ENCODE measurements at places on chromosomes 16 and 17.

- DNase-seq, result no peak
Measured at GRCh38 chr16:81601601-81602255, 157.1 kb downstream of the CMIP start.

DNA sequence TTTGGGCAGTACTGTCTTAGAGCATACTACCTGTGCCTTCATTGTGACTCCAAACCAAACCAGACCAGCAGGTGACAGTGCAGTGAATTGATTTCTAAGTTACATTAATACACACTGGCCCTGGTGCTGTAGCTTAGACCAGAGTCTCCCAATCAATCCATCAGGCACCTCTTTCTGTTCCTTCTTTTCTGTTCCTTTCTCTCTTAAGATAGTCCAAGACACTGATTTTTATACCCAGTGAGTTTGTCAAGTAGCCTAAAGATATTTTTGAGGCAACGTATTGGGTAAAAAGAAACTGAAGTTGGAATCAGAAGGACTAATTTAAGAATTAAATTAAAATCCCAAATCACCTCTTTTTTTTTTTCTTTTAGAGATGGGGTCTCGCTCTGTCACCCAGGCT, 43.1 kb downstream of the ABAT start:
- DNase-seq, result no peak

- no peak for DNase-seq
Measured at GRCh38 chr16:49567950-49568349, 194.3 kb downstream of the C16orf78 start.

DNA sequence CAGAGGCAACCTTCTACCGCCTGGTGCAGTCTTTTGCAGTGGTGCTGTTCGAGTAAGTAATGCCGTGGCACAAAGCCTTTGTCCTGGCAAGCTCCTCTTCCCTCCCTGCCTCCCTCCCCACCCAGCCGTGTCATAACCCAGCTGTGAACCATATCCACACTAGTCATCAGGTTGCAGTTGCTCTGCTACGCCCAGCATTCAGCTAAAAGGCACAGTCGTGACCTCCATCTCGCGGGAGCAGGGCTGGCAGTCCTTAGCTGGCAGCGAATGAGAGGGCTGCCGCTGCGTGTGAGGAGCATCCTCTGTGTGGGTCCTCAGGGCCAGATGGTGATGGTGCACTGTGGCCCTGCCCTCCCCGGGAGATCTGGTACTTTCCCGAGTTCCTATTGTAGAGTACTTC, 39.3 kb downstream of the CIBAR2 start:
- DNase-seq, result no peak

DNA sequence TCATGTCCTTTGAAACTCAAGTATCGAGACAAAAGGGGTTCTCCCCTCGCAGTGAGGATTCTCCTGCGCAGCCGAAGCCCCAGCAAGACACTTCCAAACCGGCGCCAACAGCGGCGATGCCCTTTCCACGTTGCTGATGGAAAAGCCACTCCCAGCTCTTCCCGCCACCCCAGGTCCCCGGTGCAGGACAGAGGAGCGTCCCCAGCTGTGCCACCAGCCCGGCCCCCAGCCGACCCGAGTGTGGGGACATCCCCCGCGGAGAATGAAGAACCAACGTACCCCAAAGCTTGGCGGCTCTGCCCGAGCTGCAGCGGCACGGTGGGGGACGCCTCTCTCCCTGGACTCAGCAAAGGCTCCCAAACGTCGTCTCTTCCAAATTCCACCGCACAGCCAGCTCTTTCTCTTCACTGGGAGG, 573 bp downstream of the CHST6 start:
- no peak for DNase-seq

GRCh38 chr17:66138120-66138519, 53.8 kb downstream of the CEP112 start:
- no peak for DNase-seq

- no peak for DNase-seq
Measured at GRCh38 chr16:58345574-58346354, 46.5 kb upstream of the GINS3 start.

GRCh38 chr17:29595107-29595942, 2.4 kb downstream of the ANKRD13B start:
- DNase-seq, result no peak

- DNase-seq, result no peak
Measured at GRCh38 chr17:17497845-17498520, 1.8 kb upstream of the RASD1 start.

DNA sequence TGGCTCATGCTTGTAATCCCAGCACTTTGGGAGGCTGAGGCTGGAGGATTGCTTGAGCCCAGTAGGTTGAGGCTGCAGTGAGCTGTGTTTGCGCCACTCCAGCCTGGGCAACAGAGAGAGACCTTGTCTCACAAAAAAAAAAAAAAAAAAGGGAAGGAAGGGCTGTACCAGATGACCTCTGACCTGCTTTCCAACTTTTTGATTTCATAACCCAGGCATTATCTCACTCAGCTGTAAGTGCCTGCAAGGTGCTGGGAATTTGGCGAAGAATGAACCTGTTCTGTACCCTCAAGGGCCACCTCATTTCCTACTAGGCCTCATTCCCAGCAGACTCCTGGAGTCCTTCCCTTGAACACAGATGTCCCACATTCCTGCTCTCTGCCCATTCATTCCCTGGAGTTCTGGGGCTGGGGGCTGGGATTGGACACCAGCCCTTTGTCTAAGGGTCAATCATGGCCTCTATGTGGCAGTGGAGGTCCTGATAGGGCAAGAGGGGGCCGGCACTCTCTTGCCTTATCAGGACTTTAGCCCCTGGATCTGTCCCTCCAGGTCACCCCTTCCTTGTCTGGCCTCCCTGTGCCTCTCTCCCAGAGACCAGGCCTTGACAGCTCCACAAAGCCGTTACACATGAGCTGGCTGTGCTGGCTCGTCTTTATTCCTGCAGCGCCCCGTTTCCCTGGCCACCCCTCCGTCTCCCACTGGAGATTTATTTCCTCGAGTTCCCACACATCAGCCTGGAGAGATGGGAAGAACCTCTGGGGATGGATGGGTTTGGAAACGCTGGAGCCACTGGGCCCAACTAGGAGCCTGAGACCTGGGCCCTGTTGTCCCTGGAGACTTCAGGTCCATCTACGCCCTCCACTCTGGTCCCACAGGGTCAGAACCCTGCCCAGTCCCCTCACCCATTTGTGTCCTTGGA, 821 bp upstream of the GFAP start:
- DNase-seq, result no peak

DNA sequence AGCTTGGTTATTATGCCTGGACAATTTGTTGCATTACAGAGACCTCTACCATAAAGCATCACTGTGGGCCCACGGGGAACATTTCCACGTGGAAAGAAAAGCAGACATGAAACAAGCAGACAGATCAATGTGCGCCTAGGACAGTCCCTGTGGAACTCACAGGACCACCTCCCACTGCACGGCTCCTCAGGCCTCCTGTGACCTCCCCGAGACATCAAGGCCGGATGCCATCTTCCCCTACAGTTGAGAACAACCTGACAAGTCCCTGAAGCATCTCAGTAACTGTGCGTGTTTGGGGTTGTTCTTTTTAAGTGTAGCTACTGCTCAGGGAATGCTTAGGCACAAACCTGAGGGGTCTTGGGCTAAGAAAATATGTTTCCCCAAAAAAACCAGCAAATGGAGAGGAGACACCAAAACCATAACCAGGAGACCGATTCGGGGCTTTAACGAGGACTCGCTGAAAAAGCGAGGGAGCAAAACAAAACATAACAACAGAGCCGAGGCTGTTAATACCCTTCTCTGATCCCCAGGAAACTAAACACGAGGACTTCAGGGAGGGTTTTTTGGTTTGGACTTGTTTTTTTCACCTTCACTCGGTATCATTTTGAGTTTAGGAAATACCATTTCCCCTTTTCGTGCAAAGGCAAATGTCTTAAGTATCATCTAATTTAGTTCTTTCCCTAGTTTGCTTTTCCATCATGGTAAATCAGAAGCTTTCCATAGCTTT, 87.1 kb downstream of the CYTH1 start:
- no peak for DNase-seq

GRCh38 chr16:67014634-67015312, 14.2 kb upstream of the CBFB start:
- DNase-seq, result no peak

DNA sequence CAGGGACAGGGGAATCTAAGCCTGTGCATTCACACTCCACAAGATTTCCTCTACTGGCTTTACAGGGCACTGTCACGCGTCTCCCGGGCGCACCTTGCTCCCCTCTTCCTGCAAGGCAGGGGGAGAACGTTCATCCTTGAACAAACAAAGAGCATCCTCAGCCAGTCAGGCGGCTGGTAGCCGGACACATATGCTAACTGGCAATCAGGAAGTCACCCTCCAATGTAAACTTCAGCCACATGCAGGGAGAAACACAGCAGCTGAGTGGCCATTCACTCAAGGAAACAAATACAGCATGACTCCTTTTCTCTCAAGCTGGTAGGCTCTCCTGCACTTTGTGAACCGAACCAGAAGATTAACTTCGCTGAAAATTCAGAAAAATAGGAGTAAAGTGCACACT, 10.8 kb upstream of the HSBP1 start:
- no peak for DNase-seq

DNA sequence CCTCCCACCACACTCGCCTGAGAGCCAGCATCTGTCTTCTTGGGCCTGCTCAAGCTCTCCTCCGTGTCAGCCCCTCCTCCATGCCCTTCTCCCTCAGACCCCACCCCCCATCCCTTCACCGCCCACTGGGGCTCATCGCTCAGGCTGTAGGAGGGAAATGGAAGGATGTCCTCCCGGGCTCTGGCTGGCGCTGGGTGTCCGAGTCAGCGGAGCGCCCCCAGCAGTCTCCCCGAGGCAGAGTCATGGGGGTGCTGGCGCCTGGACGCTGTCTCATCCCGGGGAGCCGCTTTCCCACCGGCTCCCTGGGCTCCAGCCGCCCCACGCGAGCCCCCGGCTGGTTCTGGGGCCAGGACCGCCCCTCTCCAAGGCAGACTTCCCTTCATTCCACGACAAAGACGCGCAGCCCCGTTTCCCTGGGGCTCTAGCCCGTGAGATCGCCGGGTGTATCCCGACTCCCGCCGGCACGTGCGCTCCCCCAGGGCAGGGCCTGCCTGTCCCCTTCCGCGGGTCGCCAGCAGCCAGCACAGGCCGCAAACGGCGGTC, 428 bp upstream of the ANTKMT start:
- peak; percentile 46 for DNase-seq

GRCh38 chr17:72123530-72124437, 3.0 kb downstream of the SOX9 start:
- no peak for DNase-seq

GRCh38 chr16:8798174-8798527, 512 bp downstream of the PMM2 start:
- peak; percentile 33 for DNase-seq

DNA sequence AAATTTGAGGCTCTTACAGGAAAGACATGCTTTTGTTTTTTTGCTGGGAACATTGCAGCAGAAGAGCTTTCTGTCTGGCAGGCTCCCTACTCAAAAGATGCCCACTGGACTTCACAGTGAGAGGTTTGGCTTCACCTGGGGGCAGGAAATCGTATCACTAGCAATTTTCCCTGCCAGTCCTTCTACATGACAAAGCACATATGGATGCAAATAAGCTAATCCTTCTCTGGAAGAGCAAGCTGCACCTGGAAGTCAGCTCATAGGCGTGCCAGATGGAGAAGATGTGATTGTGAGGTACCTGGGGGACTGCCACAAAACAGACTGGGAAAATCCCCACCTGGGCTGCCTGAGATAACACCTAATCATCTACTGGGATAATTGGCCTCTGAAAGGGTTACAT, 195.0 kb upstream of the CPHXL start:
- no peak for DNase-seq

- no peak for DNase-seq
Measured at GRCh38 chr16:69406780-69407331, 17.6 kb upstream of the CYB5B start.

- DNase-seq, result no peak
Measured at GRCh38 chr17:43528319-43528987, 17.7 kb downstream of the ETV4 start.

DNA sequence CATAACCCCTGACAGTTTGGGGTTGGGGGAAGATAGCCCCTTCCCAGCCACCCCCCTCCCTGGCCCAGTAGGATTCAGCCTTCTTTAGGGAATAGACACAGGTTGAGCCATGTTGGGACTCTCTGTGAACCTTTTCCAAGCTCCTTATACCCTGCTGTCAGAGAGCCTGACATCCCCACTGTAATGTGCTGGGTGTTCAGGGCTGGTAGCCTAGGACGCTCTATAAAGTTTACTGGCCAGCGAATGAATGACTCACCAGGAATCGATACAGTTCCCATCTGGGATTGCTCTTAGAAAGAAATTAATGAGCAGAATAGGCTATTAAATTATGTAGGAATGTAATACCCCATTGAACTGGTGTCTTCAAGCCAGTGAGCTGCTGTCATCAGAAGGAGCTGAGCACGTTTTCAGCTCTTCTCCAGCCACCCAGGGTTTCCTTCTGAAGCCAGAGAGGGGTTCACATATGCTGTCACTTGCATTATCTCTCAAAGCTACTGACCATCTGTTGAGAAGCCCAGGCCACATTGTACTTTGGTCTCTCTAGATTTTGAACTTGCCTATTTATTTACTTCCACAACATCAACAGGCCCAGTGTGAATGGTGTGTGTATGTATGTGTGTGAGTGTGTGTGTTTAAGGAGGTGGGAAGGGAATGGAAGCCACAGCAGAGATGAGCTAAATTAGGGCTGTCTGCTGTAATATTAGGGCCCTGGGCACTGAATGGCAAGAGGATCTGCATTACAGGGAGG, 64.9 kb downstream of the SPACA3 start:
- DNase-seq, result no peak

GRCh38 chr17:82648742-82649331, 593 bp upstream of the WDR45B start:
- DNase-seq, result no peak

DNA sequence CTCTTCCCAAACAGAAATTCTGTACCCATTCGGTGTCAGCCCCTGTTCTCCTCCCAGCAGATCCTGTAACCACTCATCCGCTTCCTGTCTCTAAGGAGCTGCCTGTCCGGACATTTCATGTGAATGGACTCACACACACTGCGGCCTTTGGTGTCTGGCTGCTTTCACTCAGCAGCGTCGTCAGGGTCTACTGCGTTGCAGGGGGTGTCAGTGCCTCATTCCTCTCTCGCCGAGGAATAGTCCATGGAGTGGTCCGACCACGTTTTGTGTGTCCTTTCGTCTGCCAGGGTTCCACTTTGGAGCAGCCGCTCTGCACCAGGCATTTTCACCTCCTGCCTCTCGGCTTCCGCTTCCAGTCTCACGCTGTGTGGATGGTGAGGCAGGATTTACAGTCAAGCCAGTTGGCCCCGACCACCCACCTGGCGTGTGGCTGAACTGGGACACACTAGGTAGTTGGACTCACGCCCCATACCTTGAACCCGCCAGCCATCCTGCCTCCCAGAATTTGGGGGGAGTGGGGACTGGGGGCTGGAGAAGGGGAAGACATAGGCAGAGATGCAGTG, 188.2 kb upstream of the CIBAR2 start:
- no peak for DNase-seq

- peak; percentile 71 for DNase-seq
Measured at GRCh38 chr17:44221084-44221861, 1.8 kb upstream of the UBTF start.

DNA sequence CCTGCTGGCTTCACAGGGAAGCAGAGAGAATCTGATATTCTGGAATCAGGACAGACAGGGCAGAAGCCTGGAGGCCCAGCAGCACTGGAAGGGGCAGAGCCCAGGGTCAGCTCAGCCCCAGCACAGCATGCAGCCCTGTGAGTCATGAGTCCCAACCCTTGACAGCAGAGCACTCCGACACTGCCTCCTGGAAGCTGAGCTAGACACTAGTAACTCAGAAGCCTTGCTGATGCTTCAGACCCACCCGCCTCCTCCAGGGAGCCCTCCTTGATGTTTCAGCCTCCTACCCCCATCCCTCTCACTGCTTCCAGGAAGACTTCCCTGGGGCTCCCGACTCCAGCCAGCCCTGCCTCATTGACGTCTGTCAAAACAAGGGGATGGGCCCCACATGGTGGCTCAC, 6.9 kb downstream of the CAMKK1 start:
- no peak for DNase-seq

Measured in stimulated activated CD4-positive, alpha-beta T cell treated with anti-CD3 and anti-CD28 coated beads, Interleukin-1b, Interleukin-23, amount 100 ng/mL, for 48 hours (primary cell).